ENCODE measurements at places on chromosomes 11 and 22.

- no peak for DNase-seq
Observed at GRCh38 chr22:44531487-44531886, 33.5 kb upstream of the RTL6 start.

DNA sequence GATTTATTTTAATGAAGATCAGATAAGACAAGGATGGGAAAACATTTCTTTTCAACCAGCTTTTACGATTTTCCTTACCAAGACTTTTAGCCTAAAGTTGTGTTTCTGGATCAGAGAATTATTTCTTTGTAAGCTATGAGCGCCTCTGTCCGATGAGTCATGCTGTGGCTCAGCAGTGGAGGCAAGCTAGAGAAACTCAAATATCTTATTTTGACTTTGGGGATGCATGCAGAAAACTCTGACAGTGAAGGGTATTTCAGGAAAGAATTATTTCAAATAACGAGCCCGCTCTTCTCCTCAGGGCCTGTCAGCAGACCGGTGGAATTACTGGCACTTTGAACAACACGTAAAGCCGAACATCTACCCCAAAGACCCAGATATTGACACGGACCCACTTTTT is 77.9 kb upstream of the OR5AK2 start:
- no peak for DNase-seq

DNA sequence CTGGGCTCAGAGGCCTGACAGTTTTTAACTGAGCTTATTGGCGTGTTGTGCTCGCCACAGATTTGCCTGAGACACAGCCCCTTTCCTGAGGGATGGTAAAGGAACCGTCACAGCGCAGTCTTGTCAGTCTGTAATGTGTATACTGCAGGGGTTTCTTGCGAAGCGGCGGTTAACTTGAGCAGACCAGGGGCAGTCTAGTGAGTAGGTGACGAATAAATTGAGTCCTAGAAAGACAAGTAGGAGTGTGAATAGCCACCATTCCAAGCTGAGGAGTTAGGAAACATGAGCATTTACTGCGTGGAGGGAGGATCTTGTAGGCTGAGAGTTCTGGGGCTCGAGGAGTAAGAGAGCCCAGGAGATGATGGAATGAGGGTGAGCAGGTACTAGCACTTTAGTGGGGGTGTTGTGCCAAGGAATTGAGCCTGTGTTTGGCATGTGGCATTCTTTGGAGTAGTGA is 1.4 kb downstream of the MED15 start:
- no peak for DNase-seq

- no peak for DNase-seq
Observed at GRCh38 chr11:22903782-22904181, 43.5 kb upstream of the CCDC179 start.

DNA sequence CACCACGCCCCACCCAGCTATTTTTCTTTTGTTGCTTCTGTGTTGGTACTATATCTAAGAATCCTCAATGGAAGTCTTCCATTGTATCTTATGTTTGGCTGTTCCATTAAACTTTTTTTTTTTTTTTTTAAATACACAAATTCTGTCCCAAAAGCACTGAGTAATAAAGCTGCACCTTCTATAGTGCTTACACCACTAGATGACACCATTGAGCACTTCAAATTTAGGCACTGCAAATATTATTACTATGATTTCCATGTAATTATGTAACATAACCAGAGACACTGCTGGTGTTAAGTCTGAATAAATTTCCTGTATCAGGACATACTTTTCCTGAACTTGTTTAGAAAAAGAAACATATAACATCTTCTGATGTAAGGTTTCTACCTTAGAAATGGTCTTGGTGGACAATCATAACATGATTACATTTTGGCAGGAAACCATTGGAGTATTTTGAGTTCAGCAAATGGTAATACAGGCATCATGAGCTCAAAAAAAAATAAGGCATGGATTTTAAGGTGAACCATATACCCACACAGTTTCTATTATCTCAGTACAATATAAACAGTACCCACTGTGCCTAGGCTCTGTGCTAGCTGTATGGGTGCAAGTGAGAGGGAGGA is 110.5 kb downstream of the ATG16L2 start:
- DNase-seq = no peak

- DNase-seq = no peak
Observed at GRCh38 chr11:72773696-72774095, 20.2 kb downstream of the STARD10 start.

DNA sequence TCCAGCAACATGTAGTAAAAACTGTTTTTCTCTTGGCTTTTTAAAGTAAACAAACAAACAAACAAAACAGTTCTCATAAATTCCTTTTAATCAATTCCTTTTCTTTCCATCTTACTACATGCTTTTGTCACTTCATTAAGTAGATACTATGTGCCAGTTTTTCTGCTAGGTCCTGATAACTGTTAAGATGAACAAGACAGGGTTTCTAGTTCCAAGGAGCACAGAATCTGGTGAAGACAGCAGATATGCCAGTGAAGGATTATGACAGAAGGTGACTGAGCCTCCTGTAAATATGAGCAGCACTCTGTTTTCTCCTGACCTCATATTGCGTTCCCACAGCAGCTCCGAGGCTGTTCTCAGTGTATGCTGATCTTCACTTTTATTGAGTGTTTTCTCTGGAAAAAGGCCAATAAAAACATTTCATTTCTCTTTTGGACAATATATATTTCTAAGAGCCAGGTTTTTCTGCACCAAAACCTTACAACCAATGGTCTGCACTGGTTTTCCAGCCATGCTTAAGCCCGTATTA is 45.8 kb downstream of the HEPHL1 start:
- no peak for DNase-seq

DNA sequence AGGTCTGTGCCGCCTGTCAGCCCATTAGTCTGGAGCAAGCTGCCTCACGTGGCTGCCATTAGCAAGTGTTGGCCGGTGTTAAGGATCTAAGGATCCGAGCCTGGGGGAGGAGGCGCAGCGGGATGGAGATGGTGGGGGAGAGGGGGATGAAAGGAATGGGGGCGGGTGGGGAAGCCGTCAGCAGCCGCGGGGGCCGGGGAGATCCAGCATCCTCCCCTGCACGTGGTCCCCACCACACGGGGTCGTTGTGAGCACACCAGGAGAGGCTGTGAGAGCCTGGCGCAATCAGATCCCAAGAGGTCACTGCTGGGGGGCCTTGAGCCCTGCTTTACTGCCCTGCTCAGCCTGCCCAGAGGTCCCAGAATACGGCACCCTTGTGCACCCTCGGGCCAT is 7.3 kb downstream of the CABP7 start:
- DNase-seq = no peak

- no peak for DNase-seq
Observed at GRCh38 chr22:38285018-38285417, 12.2 kb upstream of the TMEM184B start.

DNA sequence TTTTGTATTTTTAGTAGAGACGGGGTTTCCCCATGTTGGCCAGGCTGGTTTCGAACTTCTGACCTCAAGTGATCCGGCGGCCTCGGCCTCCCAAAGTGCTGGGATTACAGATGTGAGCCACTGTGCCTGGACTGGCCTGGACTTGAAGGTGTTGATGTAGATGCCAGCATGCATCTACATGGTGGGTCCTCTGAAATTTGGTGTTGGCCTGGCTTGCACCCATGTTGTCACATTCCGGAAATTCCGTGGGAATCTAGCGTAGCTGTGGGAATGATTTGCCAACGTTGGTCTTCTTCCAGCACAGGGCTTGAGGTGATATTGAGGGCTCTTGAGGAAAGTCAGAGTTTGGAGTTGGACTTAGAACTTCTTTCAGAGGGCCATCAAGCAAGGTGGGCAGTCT is 6.5 kb downstream of the PACS1 start:
- no peak for DNase-seq

DNA sequence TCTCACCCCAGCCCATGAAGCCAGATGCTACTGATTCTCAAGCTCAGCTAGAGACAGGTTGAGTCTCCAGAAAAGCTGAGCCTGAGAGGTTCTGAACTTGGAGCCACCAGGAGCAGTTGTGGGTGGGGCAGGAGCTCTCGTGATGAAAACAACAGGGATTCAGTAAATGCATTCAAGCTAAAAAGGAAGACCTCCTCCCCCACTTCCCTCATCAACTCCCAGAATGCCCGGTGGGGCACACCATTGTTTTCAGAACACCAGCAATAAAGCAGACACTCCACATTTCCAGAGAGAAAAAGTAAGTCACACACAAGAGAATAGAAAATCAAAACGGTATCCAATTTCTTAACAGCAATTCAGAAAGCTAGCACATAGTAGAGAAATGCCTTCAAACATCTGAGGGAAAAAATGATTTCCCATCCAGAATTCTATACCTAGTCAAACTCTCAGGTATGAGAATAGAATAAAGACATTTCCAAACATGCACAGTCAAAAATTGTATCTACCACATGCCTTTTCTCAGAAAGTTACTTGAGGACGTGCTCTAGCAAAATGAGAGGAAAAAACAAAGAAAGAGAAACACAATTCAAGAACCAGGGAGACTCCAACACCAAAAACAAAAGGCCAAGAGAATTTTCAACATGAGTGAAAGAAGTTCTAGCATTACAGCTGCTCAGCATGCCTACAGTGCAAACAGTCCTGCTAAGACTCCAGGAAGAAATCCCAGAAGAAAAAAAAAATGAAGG is 56.8 kb downstream of the CDKN1C start:
- DNase-seq = no peak

DNA sequence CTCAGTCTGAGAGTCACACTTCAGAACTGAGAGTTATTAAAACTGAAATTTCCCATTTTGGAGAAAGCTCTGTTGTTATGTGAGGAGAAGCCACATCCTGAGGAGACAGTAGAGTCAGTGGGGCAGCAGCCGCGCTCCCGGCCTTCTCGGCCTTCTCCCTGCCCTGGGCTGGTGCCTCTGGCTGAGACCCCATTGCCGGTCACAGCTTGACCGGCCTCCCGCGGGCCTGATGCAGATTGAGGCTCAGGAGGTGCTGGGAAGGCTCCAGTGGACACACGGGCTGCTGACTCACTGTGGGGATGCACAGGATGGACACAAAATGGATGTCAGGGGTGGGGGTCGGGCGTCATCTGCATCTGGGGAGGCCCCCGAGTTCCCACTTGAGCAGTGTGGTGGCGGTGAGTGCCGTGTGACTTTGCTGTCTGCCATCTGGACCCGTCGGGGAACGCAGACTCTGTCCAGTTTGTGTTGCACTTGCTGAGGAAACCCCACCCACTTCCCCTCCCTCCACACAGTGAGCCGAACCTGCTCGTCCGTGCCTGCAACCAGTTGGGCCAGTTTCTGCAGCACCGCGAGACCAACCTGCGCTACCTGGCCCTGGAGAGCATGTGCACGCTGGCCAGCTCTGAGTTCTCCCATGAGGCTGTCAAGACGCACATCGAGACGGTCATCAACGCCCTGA is 50.1 kb downstream of the MUC6 start:
- no peak for DNase-seq

DNA sequence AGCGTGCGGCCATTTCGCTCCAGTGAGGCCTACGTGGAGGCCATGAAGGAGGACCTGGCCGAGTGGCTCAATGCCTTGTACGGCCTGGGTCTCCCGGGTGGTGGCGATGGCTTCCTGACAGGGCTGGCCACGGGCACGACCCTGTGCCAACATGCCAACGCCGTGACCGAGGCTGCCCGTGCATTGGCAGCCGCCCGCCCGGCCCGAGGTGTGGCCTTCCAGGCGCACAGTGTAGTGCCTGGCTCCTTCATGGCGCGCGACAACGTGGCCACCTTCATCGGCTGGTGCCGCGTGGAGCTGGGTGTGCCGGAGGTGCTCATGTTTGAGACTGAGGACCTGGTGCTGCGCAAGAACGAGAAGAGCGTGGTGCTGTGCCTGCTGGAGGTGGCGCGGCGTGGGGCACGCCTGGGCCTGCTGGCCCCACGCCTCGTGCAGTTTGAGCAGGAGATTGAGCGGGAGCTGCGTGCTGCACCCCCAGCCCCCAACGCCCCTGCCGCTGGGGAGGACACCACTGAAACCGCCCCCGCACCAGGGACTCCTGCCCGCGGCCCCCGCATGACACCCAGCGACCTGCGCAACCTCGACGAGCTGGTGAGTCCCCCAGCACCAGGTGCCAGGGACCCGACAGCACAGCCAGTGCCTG is 1.8 kb downstream of the GAS2L1 start:
- no peak for DNase-seq

DNA sequence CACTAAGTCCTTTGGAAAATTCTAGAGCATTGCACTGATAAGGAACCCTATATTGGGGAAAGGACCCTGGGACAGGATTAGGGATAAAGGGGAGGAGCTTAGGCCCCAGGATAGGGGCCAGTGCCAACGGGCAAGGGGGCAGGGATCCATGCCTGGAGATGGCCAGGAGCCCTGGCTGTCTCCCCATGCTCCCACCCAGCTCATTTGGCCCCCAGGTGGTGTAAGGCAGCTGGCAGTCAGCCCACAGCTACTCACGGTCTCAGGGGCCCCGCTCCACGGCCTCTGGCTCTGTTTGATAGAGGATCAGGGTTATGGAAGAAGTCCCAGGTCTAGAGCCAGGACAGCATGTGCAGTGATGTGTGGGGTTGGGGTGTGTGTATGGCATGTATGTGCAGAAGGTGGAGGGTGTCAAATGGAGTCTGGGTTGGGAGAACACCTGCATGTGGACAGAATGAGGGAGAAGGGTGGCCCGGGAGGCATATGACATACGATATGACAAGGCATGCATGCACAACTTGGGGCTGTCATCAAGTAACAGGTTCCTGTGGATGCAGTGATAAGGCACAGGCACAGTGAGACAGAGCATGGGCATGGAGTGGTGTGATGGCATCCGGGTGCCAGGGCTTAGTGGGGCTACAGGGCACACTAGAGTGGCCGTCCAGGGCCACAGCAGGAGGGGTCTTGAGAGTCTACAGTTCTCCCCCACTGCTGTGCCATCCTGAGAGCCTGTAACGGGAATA is 18.4 kb upstream of the PDE2A start:
- no peak for DNase-seq

GRCh38 chr11:119936426-119936825 is 201.5 kb downstream of the TRIM29 start:
- DNase-seq = no peak

DNA sequence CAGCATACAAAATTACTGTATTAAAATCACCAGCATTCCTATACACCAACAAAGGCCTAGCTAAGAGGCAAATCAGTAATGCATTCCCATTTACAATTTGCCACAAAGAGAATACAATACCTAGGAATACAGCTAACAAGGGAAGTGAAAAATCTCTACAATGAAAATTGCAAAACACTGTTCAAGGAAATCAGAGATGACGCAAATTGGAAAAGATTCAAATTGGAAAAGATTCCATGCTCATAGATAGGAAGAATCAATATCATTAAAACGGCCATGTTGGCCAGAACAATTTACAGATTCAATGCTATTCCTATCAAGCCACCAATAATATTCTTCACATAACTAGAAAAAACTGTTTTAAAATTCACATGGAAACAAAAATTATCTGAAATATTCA is 123.0 kb upstream of the ANO5 start:
- DNase-seq = no peak

- no peak for DNase-seq
Observed at GRCh38 chr22:50719814-50720300, 18.1 kb upstream of the ACR start.
